ENCODE measurements at places on chromosomes 16 and 17.

- DNase-seq, result no peak
Observed at GRCh38 chr16:8107296-8107695, 483.0 kb downstream of the TMEM114 start.

- DNase-seq, result no peak
Observed at GRCh38 chr17:69478916-69479315, 64.4 kb downstream of the MAP2K6 start.

DNA sequence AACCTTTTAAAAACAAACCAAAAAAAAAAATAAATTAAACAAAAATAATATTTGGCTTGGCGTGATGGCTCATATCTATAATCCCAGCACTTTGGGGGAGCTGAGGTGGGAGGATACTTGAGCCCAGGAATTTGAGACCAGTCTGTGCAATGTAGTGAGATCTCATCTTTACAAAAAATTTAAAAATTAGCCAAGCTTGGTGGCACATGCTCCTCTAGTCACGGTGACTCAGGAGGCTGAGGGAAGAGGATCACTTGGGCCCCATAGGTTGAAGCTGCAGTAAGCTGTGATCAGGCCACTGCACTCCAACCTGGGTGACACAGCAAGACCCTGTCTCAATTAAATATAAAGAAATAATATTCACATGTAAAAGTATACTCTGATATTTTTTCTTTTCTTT is 12.2 kb downstream of the GNGT2 start:
- no peak for DNase-seq

DNA sequence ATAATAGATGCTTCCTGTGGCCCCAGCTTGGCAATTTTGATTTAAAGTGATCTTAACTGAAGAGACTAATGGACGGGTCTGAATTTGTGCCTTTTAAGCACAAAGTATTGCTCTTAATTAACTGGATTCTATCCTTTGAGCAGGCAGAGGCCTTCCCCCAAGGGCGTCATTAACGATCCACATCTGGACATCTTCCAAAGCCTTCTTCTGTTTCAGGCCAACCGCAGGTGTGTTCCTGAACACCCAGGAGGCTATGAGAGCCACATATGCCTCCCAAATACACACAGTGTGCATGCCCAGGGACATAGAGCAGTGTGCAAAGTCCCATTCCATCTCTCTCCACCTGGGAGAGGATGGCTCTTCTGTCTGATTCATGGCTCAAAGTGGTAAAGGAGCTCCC is 42.3 kb downstream of the MAPT start:
- DNase-seq, result no peak

GRCh38 chr16:83588070-83588469 is 219.7 kb upstream of the HSBP1 start:
- no peak for DNase-seq

DNA sequence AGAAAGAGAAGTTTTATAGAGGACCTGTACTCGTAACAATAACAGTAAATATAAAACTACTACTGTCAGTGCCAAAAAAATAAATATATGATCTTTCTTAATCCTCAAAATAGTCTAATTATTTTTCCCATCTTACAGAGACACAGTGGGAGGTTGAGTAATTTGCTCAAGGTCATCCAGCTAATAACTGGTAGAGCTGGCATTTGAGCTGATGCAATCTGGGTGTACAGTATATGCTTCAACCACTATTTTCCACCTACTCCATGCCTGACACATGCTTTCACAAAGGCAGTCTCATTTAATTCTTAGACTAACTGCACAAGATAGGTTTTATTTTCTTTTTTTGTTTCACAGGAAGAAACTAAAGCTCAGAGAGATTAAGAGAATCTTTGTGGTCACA is 33.6 kb downstream of the PIGL start:
- DNase-seq, result no peak

DNA sequence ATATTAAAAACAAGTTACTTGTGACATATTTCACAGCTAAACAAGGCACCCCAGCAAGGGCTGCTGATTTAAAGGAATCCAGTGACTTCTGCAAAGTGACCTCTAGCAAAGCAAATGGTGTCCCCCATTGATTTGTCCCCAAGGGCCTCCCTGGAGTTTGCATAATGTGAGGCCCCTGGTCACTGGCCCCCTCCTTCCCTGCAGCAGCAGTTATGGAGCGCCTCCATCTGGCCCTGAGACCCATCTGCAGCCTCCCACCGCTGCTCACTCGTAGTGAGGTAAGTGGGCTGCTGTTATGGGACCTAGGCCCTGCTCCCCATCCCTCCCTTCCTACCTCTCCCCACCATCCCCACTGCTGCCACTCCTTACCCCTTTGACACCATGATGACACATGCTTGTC is 19.6 kb upstream of the EEF2K start:
- DNase-seq, result no peak

DNA sequence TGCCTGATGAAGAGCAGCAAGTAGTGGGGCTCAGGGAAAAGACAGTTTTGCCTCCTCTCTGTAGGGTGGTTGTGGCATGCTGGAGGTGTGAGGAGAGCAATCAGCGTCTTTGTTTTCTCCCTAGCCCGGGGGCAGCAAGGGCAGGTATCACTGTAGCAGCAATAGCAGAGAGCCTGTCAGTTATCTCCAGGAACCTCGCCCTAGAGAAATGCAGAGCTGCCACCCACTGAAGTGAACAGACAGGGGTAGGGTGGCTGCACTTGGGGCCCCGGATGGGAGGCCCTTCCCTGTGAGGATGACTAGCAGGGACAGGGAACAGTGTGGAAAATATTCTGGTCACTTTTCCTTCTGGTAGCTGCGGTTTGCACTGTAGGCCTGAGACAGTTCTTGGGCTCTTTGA is 886.5 kb downstream of the CDH8 start:
- no peak for DNase-seq

GRCh38 chr17:13920413-13920812 is 148.9 kb upstream of the COX10 start:
- DNase-seq, result no peak

DNA sequence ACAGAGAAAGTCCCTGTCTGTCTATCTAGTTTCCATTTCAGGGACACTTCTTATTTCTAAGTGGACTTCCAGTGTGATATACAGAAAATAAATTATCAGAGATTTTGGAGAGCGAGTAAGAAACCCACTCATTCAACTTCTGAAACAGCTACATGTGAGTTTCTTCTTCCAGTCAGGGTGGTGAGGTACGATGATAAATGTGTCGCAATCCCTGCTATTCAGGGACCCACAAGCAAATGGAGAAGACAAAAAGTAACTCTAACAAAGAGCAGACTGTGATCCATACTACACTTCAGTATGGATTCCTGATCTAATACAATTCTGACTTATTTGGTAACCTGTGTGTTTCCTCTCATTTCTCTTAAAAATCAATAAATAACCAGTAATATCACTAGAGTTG is 16.8 kb downstream of the CNTNAP4 start:
- DNase-seq, result no peak

DNA sequence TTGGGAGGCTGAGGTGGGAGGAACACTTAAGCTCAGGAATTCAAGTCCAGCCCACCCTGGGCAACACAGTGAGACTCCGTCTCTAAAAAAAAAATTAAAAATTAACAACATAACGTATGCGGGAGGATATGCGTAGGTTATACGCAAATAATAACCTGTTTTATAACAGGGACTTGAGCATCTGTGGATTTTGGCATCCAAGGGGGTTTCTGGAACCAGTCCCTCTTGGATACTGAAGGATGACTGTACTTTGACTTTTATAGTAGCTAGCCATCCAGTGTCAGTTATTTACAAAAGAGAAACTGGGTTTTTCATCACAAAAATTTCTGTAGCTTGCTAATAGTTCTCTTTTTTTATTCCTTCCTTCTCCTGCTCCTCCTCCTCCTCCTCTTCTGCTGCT is 64.5 kb downstream of the TNRC6C start:
- DNase-seq, result no peak

DNA sequence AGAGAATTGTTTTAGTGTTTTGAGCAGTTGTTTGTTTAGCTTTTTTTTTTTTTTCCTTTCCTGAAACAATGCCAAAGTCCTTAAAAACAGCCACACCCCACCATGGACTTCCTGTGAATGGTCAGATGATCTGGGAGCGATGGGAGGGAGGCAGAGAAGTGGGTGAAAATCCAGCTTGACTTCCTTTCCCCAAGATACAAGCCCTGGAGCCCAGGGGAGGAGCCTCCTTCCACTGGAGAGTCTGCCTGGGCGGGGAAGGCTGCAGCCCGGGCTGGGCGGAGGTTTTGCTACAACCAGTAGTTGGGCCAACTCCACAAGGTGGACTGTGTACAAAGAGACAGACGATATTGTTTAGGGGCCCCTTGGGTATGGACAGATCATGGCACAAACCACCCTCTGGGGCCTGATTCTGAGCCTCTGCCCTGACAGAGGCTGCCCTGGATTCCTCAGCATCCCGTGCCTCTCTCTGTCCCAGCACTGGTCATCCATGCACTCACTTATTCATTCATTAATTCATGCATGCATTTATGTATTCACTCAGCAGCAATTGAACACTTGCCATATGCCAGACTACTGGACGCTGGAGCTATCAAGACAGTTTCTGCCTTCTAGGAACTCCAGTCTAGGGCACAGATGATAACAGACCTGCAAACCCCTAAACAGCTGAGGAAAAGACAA is 29.8 kb downstream of the WSB1 start:
- DNase-seq, result no peak

- DNase-seq, result no peak
Observed at GRCh38 chr16:1333149-1333812, at the start of gene BAIAP3. BAIAP3 (plus strand) TSS chr16:1333645; CDS start chr16:1338550, 4,905 bp downstream.

DNA sequence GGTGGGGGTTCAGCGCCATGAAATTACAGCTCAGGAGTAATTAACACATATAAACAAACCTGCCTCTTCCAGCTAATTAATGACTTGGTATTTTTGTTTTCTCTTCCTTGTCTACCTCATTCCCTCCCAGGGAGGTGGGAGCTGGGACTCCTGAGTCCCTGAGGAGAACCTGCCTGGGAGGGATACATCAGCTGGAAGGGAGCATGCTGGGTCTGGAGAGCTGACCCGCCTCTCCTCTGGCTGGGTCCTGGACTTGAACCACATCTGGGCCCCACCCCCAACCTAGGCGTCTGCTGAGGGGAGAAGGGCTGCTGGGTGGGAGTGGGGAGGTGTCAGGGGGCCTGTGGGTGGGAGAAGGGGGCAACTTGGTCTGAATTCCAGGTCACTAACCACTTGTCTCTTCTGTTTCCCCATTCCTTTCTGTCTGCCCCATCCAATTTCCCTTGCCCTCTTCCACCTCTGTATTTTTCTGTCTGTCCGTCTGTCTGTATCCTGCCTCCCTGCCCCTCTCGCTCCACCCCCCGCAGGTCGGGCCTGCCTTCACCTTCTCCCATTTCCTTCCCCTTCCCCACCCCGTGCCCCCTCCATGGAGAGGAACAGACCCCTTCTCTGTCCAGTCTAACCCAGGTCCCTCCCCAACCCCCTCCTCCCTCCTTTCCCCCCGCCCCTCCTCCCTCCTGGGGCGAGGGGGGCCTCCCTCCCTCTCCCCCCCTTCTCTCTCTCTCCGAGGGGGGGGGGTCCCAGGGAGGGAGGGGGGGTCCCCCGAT is at the start of gene NLGN2:
NLGN2 (plus strand) TSS at position 361 of the 767 bp plus-strand sequence. CDS start 411 bp downstream, outside the sequence.
- no peak for DNase-seq

DNA sequence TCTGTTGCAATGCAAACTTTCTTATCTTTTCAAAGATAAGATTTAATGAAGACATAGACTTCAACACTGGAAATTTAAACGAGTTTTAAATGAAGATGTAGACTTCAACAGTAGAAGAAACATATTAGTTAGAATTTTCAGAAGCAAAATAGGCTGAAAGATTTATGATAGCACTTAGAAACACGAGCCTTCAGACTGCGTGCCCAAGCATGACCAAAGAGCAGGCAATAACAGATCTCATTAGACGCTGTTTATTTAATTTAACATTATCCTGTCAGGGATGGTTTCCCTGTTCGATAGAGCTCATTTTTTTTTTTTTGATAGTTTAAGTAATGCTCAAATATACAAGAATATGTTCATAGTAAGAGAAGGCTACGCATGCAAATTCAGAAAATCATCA is 604.7 kb upstream of the SOX9 start:
- DNase-seq, result no peak

DNA sequence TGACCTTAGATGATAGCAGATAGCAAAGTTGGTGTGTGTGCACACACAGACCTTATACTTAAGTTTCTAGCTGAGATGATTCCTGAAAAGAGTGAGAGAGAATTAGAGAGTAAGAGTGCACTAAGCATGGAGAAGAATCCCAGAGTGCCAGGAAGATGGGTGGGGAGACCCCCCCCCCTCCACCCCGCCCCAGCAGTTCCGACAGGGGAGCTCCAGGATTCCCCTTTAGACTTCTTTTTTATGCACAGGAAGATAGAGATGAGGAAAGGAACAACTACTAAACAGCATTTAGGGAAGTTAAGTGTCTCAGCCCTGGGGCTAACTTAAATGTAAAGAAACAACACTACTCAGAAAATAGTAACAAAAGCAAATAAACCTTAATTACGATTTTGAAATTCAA is 878.0 kb upstream of the GOT2 start:
- no peak for DNase-seq

DNA sequence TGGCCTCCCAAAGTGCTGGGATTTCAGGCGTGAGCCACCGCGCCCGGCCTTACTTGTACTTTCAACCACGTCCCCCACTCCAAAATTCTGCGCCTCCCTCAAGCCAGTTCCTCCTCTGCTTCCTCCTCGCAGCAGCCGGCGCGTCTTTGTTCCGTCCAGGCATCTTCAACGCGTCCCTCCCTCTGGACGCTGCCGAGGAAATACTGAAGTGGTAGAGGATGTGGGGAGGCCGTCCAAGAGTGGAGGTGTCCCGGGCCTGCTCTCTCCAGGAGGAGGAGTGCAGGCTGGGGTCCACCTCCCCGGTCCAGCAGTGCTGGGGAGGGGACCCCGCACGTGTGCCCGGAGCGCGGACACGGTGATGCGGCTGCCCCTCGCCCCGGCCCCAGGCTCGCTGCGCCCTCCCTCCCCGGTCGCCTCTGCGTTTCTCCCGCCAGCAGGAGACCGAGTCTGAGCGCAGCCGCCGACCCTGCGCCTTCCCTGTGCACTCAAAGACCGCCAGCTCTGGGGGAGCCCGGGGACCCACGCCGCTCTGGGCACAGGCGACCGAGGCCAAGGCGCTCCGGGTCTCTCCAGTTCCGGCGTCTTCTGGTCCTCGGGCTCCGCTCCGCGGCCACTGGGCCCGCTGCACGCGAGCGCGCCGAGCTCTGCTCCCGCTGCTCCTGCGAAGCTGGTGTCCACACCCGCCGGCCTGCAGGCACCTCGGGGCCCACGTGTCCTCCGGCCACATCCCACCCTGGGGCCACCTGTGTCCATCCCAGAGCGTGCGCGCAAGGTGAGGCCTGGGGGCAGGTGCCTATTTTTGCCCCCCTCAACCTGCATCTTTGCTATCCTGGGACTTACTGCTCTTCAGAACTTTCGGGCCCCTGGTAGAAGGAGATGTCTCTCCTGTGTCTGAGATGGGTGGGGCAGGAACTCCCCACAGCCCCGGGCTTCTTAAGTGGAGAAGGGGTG is 31.7 kb downstream of the OSBPL7 start:
- DNase-seq, result no peak
